Right atrium auricular region (tissue), 2 donors: ENCODE measurements at places on chromosomes 12 and 14. TPM values are rescaled to one million over a fixed set of nuclear protein-coding genes. Genes with fewer than 3 reads are reported as not detected.
A peak's percentile ranks its signal among the peaks of the same experiment; 100 is the strongest.

DNA sequence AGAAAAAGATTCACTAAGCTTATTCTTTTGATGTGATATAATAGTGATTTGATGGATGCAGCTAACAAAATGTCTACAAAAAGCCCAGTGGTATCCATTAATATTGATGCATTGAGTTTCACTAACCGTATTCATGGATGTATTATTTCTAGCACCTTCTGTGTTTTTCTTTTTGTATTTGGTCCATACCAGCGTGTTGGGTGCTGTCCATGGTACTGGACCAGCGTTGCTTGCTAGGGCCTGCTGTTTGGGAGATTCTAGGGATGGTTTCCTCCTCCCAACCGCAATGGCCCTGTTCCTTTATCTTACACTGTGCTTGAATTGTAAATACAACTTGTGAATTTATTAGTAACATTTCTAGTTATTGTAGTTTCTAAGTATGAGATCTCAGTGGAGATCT, 31.7 kb downstream of the ANO4 start:
- H3K4me1 ChIP-seq: no peaks in the 10 kb centered on the region
- no peak for DNase-seq
- no peak overlapping the region for H3K27ac ChIP-seq

DNA sequence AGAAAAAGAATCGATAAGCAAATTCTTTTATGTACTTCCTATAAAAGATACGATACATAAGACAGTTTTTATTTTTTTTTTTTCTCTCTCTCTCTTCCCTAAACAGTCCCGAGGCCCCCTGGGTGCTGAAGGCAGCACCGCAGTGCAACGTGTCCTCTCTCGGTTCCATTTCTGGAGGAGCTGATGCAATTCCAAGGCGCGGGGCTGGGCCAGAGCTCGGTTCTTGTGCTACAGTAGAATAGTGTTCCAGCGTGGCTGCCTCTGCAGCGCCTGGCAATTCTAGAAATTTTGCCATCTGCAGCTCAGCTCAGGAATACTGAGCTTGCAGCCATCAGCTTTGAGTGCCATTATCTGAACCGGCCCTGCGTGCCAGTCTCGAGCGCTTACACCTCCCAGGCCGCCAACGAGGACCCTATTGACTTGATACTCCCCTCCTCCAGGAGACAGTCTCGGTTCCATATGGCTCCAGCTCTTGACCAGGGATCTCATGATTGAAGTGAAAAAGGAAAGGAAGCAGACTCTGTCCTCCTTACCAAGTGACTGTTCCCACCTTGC, 630 bp downstream of the ALDH1L2 start:
- peak; percentile 87 for DNase-seq
- H3K27ac ChIP-seq: peak overlapping the region; percentile 53

DNA sequence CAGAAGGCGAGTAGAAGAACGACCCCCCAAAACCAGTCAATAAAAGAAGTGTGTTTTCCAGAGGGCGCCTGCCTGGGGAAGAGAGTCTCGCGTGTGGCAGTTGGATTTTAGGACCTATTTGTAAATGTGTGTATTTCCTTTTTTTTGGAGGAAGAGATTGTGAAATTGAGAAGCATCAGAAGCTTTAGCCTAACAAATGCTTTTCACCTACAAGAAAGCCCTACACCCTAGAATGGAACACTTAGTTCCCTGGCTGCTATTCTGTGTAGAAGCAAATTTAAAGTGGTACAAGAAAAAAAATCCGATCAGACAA, 1.3 kb downstream of the RCOR1 start:
- H3K36me3 ChIP-seq: no peaks in the 10 kb centered on the region
- no peaks in the 10 kb centered on the region for H3K27me3 ChIP-seq
- peak overlapping the region; percentile 73 for H3K4me3 ChIP-seq
- peak overlapping the region; percentile 98 for H3K27ac ChIP-seq

- no peak for DNase-seq
- no peaks in the 10 kb centered on the region for H3K4me1 ChIP-seq
- H3K27ac ChIP-seq: no peak overlapping the region
- no peak overlapping the region for H3K4me3 ChIP-seq
Observed at GRCh38 chr14:95275494-95275893, 44.2 kb downstream of the CLMN start.

DNA sequence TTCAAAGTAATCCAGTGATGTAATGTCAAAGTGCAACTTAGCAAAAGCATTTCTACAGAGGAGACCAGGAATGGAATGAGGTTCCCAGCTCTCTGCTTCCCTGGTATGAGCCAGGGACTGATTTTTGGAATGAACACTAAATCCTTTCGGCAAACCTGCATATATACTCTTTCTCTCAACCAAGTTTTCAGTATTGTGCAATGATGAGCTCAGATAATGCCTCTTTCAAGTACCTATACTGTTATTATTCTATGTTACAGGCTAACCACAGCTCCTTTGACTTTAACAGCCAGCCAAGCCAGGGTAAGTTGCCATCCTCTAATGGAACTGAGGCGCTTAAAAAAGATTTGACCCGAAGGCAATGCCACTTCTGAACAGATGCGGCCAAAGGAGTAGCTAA, 104.9 kb upstream of the FSCB start:
- DNase-seq: no peak
- no peaks in the 10 kb centered on the region for H3K4me1 ChIP-seq
- no peaks in the 10 kb centered on the region for H3K36me3 ChIP-seq
- H3K27me3 ChIP-seq: no peaks in the 10 kb centered on the region

- H3K4me3 ChIP-seq: no peak overlapping the region
- no peaks in the 10 kb centered on the region for H3K27me3 ChIP-seq
- no peak overlapping the region for H3K27ac ChIP-seq
- H3K36me3 ChIP-seq: no peaks in the 10 kb centered on the region
- DNase-seq: no peak
Observed at GRCh38 chr12:100402763-100403162, 45.9 kb downstream of the SLC17A8 start.

Gene PPP2R3C
- total RNA-seq: 27.8 TPM

GRCh38 chr12:76346798-76347420, 1.3 kb downstream of the BBS10 start:
- H3K27me3 ChIP-seq: no peaks in the 10 kb centered on the region
- H3K36me3 ChIP-seq: no peaks in the 10 kb centered on the region
- DNase-seq: no peak
- H3K4me3 ChIP-seq: peak overlapping the region; percentile 76

DNA sequence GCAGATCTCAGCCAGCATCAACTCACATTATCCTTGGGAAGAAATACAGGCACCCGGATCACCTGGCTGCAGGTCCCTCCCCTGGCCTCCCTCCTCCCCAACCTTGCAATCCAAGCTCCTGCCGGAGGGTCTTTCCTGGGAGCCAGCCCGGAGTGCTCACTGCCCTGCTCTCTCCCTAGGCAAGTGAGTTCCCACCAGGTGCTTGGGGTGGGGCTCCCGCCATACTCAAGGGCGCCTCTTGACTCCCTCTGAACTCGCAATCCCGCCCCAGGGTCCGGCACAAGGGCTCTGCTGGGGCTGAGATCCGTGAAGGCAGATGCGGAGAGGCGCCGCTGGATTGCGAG, 1.2 kb upstream of the CEP170B start:
- H3K4me1 ChIP-seq: peaks cover 31% of the 10 kb centered on the region
- H3K36me3 ChIP-seq: no peaks in the 10 kb centered on the region
- H3K27me3 ChIP-seq: no peaks in the 10 kb centered on the region
- H3K4me3 ChIP-seq: peak overlapping the region; percentile 62

DNA sequence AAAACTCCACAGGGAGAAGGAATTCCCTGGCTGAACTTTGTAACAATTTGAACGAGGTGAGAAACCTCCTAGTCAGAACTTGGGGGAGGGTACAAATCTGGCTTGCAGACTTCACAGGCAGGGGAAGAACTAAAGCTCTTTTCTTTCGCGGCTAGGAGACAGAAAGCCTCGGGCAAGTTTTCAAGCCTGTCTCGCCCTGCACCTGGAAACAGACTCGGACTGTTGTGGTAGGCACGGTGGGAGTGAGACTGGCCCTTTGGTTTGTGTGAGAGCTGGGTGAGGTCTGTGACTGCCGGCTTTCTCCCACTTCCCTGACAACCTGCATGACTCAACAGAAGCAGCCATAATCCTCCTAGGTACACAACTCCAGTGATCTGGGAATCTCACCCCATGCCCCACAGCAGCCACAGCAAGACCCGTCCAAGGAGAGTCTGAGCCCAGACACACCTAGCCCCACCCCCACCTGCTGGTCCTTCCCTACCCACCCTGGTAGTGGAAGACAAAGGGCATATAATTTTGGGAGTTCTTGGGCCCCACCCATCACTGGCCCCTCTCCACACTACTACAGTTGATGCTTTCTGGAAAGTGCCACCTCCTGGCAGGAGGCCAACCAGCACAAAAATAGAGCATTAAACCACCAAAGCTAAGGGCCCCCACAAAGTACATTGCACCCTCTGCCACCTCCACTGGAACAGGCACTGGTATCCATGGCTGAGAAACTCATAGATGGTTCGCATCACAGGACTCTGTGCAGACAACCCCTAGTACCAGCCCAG, 102.7 kb upstream of the ST8SIA1 start:
- DNase-seq: no peak
- no peak overlapping the region for H3K4me3 ChIP-seq
- H3K27ac ChIP-seq: peak overlapping the region; percentile 20
- no peaks in the 10 kb centered on the region for H3K27me3 ChIP-seq

Gene POLR3B
- total RNA-seq: 6.0 TPM

GRCh38 chr14:81187832-81188522, 32.8 kb downstream of the GTF2A1 start:
- peaks cover 40% of the 10 kb centered on the region for H3K36me3 ChIP-seq
- no peaks in the 10 kb centered on the region for H3K27me3 ChIP-seq
- H3K4me1 ChIP-seq: no peaks in the 10 kb centered on the region
- no peak overlapping the region for H3K4me3 ChIP-seq
